A549 treated with AZD2906 at 1 μM for 4 hours (cell line): ENCODE measurements at places on chromosomes 1 and 21. TPM values are rescaled to one million over a fixed set of nuclear protein-coding genes. Genes with fewer than 3 reads are reported as not detected.

The CD48 gene
- not detected in 5 replicates for total RNA-seq

The TFF2 gene
- total RNA-seq, result not detected in 5 replicates

The CFAP298 gene
- total RNA-seq, result 25.0 to 31.4 TPM (median 29.3 TPM) in 5 replicates

The AMIGO1 gene
- 1.0 to 1.4 TPM (median 1.3 TPM) in 5 replicates for total RNA-seq

The SAMD11 gene
- total RNA-seq, result 14.0 to 25.0 TPM (median 23.6 TPM) in 5 replicates

The FOXD2 gene
- 0.39 to 0.63 TPM (median 0.55 TPM) in 5 replicates for total RNA-seq

The SPATA21 gene
- total RNA-seq, result 0.03 to 0.09 TPM (median 0.05 TPM) in 5 replicates

The RNU1-4 gene
- total RNA-seq, result 4.0 to 44.9 TPM (median 4.2 TPM) in 4 of 5 replicates, not detected in the other

The DENND2C gene
- 0.32 to 0.51 TPM (median 0.40 TPM) in 5 replicates for total RNA-seq

The TAF1A gene
- 7.5 to 11.2 TPM (median 8.7 TPM) in 5 replicates for total RNA-seq

The C1orf87 gene
- not detected in 5 replicates for total RNA-seq

The SYT11 gene
- total RNA-seq, result 1.00 to 1.4 TPM (median 1.2 TPM) in 5 replicates

The FCRL4 gene
- not detected in 5 replicates for total RNA-seq

The RGSL1 gene
- total RNA-seq, result not detected in 5 replicates

The F3 gene
- 9.6 to 18.1 TPM (median 11.1 TPM) in 5 replicates for total RNA-seq

The BMP8B gene
- 4.2 to 5.2 TPM (median 5.0 TPM) in 5 replicates for total RNA-seq

The CD84 gene
- total RNA-seq, result not detected in 5 replicates

The CACHD1 gene
- total RNA-seq, result 1.3 to 1.6 TPM (median 1.3 TPM) in 5 replicates

The HES3 gene
- not detected in 5 replicates for total RNA-seq

The MRAP gene
- total RNA-seq, result not detected in 5 replicates

The CFAP107 gene
- not detected in 5 replicates for total RNA-seq

The PPIE gene
- total RNA-seq, result 38.0 to 40.4 TPM (median 39.6 TPM) in 5 replicates

The CLDN14 gene
- total RNA-seq, result 0.07 TPM in 1 of 5 replicates, not detected in the others

The KANK4 gene
- 0.26 to 0.35 TPM (median 0.32 TPM) in 5 replicates for total RNA-seq

The PLA2G2D gene
- 0.02 TPM in 1 of 5 replicates, not detected in the others for total RNA-seq

The C1QC gene
- total RNA-seq, result not detected in 5 replicates

The NPPB gene
- total RNA-seq, result 0.18 TPM in 1 of 5 replicates, not detected in the others

The KMO gene
- total RNA-seq, result 0.51 to 1.2 TPM (median 0.98 TPM) in 5 replicates

The MFN2 gene
- 29.7 to 39.2 TPM (median 32.4 TPM) in 5 replicates for total RNA-seq

The OPRD1 gene
- total RNA-seq, result 0.01 to 0.07 TPM (median 0.02 TPM) in 5 replicates

The SCCPDH gene
- total RNA-seq, result 42.6 to 46.6 TPM (median 46.2 TPM) in 5 replicates

The CYB561D1 gene
- 4.1 to 4.2 TPM (median 4.2 TPM) in 5 replicates for total RNA-seq

The LCE2B gene
- total RNA-seq, result not detected in 5 replicates

The OR2M4 gene
- total RNA-seq, result not detected in 5 replicates

The TSTD1 gene
- total RNA-seq, result 0.15 to 0.48 TPM (median 0.26 TPM) in 3 of 5 replicates, not detected in the others

The LCE1F gene
- not detected in 5 replicates for total RNA-seq

The CTSS gene
- total RNA-seq, result 14.2 to 19.8 TPM (median 16.1 TPM) in 5 replicates

The TEX38 gene
- total RNA-seq, result not detected in 5 replicates

The KIRREL1 gene
- 17.1 to 24.3 TPM (median 21.0 TPM) in 5 replicates for total RNA-seq

The DNM3 gene
- total RNA-seq, result 0.33 to 0.64 TPM (median 0.51 TPM) in 5 replicates
